Lower leg skin (tissue), 4 donors: ENCODE measurements at places on chromosomes 4 and X. TPM values are rescaled to one million over a fixed set of nuclear protein-coding genes. Genes with fewer than 3 reads are reported as not detected.

AREG gene
- 10.1 TPM for total RNA-seq

- no peak for DNase-seq
Observed at GRCh38 chrX:1719270-1719669, 104.4 kb downstream of the ASMT start.

ART3 gene
- total RNA-seq: 0.34 TPM

GRCh38 chrX:13069771-13070416, 25.5 kb upstream of the FAM9C start:
- no peak for DNase-seq
